ENCODE measurements at places on chromosomes 3 and 15.

GRCh38 chr15:71899674-71900073, 89.3 kb downstream of the NR2E3 start:
- no peak for DNase-seq

DNA sequence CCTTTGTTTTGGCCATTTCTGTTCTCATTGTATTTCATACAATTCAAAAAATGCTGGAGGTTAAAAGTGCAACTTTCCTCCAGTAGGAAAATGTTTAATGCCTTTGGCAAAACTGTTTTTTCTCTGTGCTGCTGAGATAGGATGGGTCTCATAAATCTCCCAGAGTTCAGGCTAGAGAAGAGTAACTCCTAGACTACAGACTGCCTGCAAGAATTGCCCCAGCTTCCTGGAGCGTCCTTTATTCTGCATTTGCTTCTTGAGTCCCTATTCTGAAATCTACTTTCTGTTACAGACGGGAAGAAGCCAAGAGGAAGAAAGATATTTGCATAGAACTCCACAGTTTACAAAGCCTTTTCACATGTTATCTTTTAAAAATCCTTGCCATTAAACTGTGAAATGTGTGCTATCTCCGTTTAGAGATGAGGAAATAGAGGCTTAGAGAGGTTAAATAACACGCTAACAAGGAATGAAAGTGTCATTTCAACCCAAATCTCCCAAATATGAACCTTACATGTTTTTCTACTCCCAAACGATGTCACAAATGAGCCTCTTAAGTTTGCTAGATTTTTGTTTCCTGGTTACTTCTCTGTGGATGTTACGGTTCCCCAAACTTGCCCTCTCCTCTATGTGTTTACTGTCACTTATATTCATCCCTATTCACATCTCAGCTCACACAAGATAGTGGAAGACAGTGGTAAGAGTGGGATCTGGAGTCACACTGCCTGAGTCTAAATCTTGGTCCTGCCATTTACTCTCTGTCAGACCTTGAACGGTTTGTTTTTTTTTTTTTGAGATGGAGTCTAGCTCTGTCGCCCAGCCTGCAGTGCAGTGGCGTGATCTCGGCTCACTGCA, 17.4 kb downstream of the NANOGP8 start:
- no peak for DNase-seq

GRCh38 chr3:25863416-25863959, 73.6 kb downstream of the OXSM start:
- no peak for DNase-seq

DNA sequence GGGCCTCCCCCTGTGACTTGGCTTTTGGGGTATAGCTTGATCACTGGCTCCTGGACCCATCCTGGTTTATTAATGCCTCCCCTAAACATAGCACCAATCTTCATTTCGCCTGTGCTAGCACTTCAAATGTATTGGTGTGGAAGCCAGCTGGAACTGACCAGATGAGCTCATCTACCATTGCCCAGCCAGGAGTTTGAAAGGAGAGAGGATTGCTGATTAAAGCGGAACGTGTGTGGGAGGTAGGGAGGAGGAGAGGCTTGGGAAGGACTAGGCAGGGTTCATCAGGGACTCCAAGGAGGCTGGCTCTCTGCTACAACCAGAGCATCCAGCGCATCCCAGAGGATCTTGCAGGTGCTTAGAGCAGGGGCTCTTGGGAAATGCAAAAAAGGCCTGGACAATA, 34.4 kb upstream of the TLE3 start:
- DNase-seq = no peak

- no peak for DNase-seq
These were observed 7.5 kb downstream of the CMSS1 start for GRCh38 chr3:99825004-99825640.

GRCh38 chr15:77825546-77825945, 192.8 kb upstream of the LINGO1 start:
- DNase-seq = no peak

GRCh38 chr3:183933160-183933559, 48.5 kb upstream of the PARL start:
- DNase-seq = no peak

All from neural crest cell (in vitro differentiated cells).